Central memory CD4-positive, alpha-beta T cell (primary cell): ENCODE measurements at places on chromosomes 16 and 17.

DNA sequence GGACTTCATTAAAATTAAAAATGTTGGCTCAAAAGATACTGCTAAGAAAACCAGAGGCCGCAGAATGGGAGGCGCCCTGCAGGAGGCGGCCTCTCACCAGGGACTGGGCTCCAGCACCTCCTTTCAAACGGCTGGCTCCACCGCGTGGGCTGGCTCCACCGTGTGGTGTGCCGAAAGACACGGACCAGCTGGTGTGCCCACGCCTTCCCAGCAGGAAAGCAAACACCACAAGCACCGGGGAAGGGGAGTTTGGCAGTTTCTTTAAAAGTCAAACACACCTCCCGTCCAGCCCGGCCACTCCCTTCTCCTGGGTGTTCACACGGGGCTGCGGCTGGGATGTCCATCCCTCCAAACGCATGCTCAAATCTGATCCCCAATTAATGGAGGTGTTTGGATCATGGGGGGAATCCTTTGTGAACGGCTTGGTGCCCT lies 13.9 kb downstream of the HAGH start:
- DNase-seq = peak; percentile 22

- DNase-seq = no peak
These were observed 56.2 kb downstream of the ADCY9 start for GRCh38 chr16:4060009-4060408.

- DNase-seq = no peak
These were observed 12.7 kb downstream of the WNT3 start for GRCh38 chr17:46805771-46806170.

GRCh38 chr16:14475370-14476139 lies 154.5 kb downstream of the PARN start:
- no peak for DNase-seq

DNA sequence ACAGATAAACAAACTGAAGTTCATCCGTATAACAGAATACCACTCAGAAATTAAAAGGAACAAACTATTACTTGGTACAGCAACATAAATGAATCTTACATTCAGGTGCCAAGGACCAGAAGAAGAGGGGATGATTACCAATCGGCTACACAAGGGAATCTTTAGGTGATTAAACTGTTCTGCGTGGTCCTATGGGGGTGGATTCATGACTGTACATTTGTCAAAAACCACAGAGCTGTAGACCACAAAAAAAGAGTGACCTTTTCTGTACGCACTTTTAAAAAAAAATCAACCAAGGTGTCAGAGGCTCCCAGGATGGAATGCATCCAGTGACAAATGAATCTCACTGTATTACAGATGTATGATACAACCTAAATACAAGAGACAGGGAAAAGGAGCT lies 110.8 kb downstream of the CDYL2 start:
- no peak for DNase-seq

GRCh38 chr17:17440010-17440843 lies 36.6 kb upstream of the MED9 start:
- DNase-seq = peak; percentile 59
